CD14-positive monocyte (primary cell): ENCODE measurements at places on chromosomes 2 and 18.

- DNase-seq = no peak
Observed at GRCh38 chr2:47028846-47029560, 113.4 kb upstream of the MCFD2 start.

DNA sequence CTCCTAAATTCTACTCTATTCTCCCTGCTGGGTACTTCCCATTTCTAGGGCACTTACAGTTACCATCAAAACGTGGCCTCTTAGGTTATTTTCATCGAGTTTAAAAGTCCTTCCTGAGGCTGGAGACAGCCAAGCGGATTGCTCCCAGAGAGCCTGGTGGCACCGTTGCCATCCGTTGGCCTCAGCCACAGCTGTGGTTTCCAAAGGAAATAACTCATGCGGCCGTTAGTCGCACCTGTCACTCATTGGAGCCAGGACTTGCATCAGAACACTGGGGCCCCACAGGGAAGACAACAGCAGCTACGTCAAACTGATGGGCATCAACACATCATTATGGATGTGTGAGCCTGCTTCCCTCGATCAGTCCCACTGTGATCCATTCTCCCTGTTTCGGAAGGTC lies 453.4 kb downstream of the BCL11A start:
- DNase-seq = no peak

DNA sequence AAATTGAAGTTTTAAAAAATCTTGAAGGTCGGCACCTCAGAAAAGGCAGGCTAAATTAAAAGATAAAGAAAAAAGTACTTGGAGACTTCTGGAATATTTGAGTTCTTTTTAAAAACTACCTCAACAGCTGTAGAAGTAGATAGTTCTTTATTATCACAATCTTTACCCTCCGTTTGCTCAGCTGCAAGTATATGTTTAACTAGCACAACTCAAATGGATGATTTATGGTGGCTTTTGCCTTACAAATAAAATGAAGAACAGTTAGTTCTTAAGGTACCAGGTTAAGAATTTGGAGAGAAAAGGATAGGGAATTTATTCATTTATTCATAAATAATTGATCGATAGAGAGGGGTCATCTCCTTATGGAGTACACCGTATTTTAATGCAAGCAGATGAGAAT lies 237.6 kb upstream of the FOSL2 start:
- DNase-seq = no peak

- no peak for DNase-seq
Observed at GRCh38 chr2:29509397-29509796, 394.2 kb downstream of the CLIP4 start.

DNA sequence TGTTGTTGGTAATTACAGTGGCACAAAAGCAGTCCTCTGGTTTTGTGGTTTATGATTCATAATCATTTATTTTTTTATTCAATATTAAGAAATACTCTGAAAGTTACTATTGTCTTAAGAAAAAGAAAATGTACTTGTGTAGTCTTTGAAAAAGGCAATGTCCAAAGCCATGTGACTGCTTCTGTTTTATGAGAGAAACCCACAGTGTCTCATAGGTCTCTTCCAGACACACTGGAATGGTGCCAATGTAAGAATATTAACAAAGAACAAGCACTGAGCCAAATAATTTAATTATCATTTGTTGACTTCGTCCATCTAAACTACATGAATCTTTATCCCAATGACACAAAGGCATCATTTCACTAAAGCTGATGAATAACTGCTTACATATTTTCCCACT lies 62.5 kb downstream of the RPRM start:
- no peak for DNase-seq

- DNase-seq = no peak
Observed at GRCh38 chr18:42328931-42329330, 373.9 kb downstream of the PIK3C3 start.

DNA sequence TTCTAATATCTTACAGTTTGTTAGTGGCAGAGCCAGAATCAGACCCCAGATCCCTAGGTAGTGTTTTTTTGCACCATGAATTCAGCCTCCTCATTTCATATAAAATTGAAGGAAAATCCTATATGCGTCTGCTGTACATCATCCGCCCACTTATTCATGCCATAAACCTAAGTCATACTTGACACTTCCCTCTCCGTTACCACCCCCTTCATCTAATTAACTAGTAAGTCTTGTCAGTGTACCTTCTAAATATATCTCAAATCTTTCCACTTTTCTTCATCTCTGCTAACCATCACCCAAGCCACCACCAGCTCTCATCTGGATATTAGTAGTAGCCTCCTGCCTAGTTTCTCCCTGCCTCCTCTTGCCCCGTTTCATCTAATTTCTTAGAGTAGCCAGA lies 248.7 kb upstream of the SIX3 start:
- DNase-seq = no peak

- no peak for DNase-seq
Observed at GRCh38 chr2:201532686-201533304, 81.3 kb downstream of the STRADB start.

DNA sequence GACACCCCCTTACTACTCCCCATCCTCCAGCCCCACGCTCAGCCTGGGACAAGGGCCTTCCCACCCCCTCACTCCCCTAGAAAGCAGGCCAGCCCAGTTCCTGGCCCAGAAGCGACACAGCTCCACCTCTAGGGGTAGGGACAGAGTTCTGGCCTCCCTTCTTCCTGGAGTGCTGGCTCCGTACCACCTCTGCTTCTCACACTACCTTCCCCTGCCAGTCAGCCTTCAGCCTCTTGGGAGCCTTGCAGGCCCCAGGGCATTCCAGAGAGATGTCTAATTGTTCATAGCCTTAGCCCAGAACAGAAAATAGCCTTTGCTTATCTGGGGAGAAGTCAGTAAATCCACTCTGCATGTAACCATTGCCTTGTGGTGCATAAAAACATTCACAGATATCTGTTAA lies 13.1 kb upstream of the CATIP start:
- DNase-seq = no peak

DNA sequence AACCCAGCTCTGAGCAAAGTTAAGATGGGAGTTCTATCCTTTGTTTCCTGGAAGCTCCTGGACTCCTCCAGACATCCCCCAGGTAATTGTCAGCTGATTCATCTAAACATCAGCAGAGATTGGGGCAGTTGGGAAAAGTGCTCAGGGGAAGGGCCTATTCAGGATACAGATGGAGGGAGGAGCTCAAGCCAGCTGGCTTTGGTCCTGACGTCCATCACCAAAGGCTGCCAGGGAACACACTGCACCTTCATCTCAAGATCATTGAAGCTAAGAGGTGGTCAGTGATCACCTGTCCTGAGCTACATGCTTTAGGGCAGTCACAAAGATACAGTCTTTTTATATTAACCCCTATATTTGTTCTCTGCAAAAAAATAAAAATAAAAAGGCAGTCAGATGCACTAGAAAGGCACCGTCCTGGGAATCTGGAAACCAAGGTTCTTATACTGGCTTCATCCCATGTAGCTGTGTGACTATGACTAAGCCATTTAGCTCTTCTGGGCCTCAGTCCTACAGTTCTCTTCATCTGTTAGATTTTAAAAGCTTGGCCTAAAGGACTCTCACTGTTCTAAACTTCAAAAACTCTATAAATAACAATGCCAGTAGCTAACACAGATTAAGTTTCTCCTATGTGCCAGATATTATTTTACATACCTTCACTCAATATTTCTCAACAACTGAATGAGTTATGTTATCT lies 446.5 kb downstream of the BCL11A start:
- no peak for DNase-seq

- no peak for DNase-seq
Observed at GRCh38 chr2:189465076-189465475, 23.8 kb downstream of the WDR75 start.

GRCh38 chr2:237259201-237259600 lies 154.8 kb downstream of the COL6A3 start:
- DNase-seq = no peak

DNA sequence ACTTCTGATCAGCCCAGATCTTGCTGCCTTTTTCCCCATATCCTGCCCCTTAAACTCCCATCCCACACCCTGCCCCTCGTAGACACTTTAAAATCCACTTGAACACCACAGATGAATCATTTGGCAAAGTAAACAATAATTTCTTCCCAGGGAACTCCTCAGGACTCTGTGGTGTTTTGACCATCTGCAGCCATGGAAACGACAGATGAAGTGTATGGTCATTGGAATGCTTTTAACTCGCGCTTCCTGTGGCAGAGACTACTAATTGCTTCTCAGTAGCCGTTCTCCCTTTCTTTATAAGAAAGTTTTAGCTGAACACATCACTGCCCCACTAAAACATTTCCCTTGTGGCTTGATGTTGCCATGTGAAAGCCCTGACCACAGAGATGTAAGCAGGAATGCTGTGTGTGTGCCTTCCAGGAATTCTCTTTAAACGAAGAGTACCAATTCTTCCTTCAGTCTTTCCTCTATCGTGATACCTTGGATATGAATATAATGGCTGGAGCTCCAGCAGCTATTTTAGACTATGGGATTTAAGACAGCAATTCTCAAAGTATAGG lies 92.7 kb upstream of the PARD3B start:
- no peak for DNase-seq

DNA sequence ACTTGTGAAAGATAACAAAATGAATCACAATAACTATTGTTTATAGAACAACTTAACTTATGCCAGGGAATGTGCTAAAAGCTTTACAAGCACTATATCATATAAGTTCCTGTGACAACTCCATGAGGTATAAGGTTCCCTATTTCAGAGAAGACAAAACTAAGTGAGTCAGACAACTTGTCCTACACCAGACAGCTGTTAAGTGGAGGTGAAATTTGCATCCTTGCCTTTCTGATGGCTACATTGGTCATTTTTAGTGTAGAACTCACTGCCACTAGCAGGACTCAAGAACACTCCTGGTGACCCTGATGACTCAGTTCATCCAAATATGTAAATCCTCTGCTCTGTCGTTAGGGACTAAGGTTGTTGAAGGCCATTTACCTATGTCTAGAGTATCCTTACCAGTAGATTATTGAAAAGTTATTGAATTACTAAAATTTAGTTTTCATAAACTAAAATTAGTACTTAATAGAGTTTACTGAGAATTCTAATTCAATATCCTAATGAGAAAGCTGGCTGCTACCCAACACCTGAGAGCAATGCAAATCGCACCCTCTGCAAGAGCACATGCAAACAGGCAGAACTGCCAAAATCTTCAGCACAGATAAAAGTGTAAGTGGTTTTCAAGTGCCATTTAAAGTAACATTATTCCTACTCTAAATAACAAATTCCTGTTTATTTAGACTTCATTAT lies 636.2 kb downstream of the NRXN1 start:
- DNase-seq = no peak

DNA sequence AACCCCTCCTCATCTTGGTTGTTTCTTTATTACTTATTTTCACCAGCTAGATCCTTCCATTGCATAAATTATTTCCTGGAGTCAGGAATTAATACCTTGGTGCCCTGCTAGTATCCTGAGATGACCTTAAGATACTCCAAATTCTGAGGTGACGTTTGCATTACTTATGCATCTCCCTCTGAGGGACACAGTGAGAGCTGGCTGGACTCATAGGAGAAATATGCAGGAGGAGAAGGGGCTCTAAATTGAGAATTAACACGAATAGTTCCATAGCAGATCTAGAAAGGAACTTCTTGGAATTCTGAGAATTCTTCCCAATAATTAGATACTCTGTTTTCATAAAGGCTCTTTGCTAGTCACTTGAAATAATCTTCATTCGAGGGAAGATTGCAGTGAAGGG lies 310.6 kb upstream of the ZEB2 start:
- no peak for DNase-seq

DNA sequence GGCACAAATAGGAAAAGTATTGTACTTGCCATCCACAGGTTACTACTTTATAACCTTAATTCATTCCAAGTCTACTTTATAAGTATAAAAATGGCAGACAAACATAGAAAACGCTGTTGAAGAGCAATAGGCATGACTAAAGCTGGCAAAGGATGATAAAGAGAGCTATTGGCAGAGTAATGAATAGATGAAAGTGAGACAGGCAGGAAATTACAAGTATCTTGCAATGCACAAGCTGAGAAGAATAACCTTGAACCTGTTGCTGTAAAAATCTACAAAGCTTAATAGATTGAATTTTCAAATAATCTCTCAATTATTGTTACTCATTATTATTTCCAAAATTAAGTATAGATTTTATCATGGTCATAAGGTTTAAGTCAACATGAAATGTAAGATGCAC lies 8.8 kb downstream of the PELI1 start:
- DNase-seq = no peak

DNA sequence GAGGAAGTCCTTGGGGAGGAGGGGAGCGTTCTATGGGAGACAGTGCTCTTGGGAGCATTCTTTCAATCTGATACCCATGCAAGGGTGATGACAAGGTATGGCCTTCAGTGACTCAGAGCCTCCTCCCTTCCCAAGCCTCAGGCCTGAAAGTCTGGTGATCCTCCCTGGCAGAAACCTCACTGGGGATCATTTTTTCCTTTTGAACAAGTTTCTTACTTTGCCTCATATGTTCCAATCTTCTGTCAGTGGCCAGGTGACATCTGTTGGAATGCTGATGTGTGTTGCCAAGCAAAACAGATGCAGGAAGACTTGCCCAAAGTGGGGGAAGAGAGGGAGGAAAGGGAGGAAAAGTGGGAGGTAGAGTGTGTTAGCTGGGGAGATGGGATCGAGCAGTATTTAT lies 224.8 kb downstream of the NEDD4L start:
- DNase-seq = no peak

- DNase-seq = no peak
Observed at GRCh38 chr2:146632707-146633106, 1212.1 kb upstream of the ACVR2A start.

DNA sequence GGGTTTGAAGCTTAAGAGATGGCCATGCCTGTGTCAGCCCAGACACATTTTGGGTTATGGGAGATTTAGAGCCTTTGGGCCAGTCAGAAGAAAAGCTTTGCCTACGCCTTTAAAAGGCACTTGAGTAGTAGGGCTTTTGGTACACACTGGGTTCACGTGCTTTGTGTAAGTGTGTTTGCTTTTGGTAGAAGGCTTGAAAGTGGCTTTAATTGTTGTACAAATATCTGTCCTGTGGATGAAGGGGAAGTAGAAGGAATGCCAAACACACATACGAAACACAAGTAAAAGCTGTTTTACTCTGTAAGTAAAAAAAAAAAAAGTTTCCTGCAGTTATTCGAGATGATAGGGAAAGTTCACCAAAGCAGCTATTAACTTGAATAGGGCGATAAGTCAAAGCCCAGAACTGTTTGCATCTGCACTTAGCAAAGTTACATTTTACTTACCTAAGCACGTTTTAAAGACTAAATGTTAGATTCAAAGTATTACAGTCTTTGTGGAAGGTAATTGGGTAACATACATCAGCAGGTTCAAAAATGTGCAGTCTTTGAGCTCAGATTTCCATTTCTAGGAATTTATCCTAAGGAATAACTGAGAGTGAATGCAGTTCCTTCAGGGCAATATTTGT lies 75.4 kb downstream of the STK25 start:
- DNase-seq = no peak

GRCh38 chr18:8276406-8276805 lies 332.8 kb upstream of the RAB12 start:
- no peak for DNase-seq

- no peak for DNase-seq
Observed at GRCh38 chr2:139411236-139411635, 631.0 kb upstream of the NXPH2 start.

- DNase-seq = no peak
Observed at GRCh38 chr18:29311580-29311979, 1134.7 kb upstream of the CDH2 start.
